ENCODE measurements at places on chromosomes 11 and 22.

GRCh38 chr11:69204941-69205742 is 49.4 kb downstream of the SMIM38 start:
- DNase-seq = no peak

DNA sequence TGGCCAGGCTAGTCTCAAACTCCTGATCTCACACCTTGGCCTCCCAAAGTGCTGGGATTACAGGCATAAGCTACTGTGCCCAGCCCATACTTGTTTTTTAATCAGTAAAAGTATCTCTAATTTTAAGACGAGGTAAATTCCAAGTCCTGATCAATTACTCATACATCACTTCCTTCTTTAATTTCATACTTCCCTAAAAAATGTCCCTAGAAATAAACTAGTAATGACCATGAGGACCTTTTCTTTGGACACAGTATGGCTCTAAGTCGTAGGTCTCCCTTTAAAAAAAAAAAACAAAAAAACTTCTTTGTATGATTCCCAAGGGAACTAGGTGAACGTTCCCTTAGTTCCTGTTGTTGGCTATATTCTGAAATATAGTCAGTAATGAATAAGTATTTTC is 29.8 kb downstream of the NUP98 start:
- no peak for DNase-seq

GRCh38 chr11:104206936-104207335 is 43.0 kb upstream of the PDGFD start:
- DNase-seq = no peak

DNA sequence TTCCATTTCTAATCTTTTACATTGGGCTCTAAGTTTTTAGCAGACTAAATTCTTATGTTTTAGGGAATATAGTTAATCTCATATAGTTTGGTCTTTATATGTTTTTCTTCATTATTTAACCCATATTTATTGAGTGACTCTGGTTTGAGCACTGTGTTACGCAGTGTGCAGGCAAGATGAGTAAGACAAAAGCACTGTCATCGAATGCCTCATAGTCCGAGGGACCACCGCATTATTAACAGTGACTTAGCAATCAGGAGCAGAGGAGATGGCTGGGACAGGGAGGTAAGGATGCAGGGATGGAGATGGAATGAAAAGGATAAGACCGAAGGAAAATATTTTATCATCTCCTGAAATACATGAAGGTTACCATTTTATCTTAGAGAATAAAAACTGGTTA is 65.2 kb upstream of the CTSC start:
- no peak for DNase-seq

- DNase-seq = no peak
Measured at GRCh38 chr11:111301004-111301841, 2.9 kb downstream of the POU2AF3 start.

GRCh38 chr11:39571081-39571480 is 1888.4 kb downstream of the LRRC4C start:
- DNase-seq = no peak

- DNase-seq = no peak
Measured at GRCh38 chr11:100141201-100141600, 545.9 kb upstream of the ARHGAP42 start.

- no peak for DNase-seq
Measured at GRCh38 chr11:67266449-67267187, at the start of gene GRK2. TSS of gene GRK2 (plus strand) at chr11:67266473. CDS start at chr11:67266700, 227 bp downstream.

GRCh38 chr11:17395978-17396377 is 7.5 kb upstream of the KCNJ11 start:
- DNase-seq = no peak

DNA sequence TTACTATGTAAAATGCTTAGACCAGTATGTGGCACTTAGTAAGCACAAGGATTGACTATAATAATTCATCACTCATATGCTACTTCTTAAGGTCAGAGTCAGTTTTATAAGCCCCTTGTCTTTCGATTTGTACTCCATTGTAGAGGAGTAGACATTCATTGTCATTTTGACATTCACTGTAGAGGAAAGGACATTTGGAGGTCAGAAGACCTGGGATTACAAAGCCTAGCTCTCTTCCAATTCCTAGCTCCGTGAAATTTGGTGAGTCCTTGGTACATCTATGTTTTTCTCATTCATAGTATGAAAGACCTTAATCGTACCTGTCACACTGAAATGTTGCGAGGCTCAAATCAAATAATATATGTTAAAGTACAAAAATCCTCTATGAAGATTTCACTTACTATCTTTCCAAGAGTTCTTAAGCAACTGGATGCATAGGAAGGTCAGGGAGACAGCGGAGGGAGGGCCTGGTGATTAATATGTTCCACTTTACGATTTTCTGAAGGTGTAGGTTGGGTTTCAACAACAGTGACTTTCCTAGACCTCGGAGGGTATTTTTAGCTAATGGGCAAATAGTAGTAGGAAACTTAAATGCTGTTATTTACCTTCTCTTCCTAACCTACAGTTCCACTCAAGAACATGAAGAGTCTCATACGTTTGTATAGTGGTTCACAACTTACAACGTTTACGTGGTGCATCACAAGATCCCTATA is 1.4 kb upstream of the EMSY start:
- DNase-seq = no peak

- DNase-seq = no peak
Measured at GRCh38 chr11:8138526-8138925, 30.3 kb downstream of the RIC3 start.

GRCh38 chr22:26673486-26673885 is 16.1 kb downstream of the MIAT start:
- DNase-seq = no peak

- peak; percentile 67 for DNase-seq
Measured at GRCh38 chr22:22787786-22788459, 99.7 kb upstream of the IGLL5 start.

GRCh38 chr11:72233773-72234513 is 9.4 kb downstream of the INPPL1 start:
- DNase-seq = no peak

GRCh38 chr22:42646569-42647525 is 2.3 kb downstream of the CYB5R3 start:
- no peak for DNase-seq

DNA sequence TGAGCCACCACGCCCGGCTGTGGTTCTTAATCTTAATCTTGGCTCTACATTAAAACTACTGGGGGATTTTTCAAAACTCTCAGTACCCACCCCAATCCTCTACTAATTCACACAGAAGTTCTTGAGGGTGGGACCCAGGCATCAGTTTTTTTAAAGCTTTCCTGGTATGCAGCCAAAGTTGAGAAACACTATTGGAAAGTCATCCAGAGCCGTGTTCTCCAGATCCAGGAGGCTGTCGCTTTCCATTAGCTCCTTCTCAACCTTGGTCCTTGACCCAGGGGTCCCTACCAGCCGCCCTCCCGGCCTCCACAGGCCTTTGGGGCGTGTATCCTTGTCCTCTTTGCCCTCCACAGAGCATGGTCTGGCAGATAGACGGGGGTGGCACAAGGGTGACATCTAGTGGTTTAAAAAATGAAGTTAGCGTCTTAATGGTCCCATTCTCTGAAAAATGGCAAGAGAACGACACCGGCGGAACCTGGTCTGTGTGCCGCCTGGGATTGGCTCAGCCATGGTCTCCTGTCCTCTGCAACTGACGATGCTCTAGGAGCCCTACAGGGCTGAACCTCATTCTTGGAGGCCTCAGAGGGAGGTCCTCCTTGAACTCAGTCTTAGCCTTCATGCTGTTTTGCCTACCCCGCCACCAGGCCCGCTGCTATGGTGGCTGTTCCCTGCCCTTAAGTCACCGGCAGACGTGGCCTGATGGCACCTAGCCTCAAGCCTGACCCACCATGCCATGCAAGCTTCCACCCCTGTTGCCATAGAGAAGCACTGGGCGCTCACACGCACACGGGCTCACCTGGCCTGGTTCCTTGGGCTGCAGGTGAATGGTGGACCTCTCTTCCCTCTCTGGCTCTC is 152.0 kb upstream of the SYN3 start:
- peak; percentile 4 for DNase-seq

- DNase-seq = no peak
Measured at GRCh38 chr22:50004918-50005317, 7.6 kb downstream of the IL17REL start.

DNA sequence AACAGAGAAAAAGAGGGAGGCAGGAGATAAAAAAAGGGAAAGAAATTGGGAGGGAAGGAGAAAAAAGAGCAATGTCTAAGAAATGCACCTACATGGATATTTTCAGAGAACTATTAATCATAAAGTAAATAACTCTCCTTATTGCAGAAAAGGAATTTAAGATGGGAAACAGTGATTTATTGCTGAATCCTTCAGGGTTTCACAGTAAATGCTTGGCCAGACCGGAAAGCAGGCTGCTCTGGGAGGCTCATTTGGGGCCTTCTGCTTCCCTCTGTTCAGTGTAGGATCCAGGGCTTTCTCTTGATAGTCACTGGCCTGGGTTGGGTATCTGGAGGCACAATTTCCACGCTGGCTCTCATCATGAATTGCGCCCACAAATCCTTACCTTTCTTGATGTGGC is 324.3 kb upstream of the SORL1-AS1 start:
- DNase-seq = no peak

DNA sequence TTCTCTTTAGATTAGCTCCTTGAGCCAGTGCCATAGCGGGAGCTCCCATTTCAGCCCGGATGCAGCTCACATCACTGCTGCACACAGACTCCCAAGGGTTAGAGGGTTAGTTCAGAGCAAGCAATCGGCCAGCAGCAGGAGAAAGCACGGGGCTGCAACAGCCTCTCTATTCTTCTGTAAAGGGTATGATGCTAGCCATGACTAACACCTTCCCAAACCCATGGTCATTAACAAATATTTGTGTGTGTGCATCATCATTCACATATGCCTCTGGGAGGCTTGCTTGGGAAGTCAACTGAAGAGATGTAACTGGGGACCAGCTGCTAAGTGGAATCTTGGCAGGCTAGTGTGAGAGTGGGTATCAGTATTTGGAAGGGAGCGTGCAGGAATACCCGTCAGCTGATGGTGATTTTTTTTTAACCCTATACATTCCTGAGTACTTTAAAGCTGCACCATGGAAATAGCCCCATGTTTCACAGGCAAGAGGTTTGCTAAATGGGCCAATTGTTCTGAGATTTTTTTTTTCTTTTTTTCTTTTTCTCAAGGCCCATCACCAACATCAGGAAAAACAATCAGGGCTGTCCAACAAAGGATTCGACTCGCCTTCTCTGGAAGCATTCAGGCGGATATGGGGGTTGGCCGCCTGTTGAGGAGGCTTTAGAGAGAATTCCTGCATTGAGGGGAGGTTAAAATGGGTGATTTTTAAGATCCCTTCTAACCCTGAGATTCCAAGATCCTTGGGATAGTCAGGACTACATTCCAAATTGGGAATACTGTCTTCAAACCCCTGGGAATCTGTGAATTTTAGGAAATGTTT is 33.2 kb upstream of the CCDC89 start:
- DNase-seq = no peak

GRCh38 chr22:23282089-23282501 is 101.8 kb downstream of the BCR start:
- no peak for DNase-seq

- DNase-seq = no peak
Measured at GRCh38 chr22:22408731-22409696, 99.5 kb downstream of the ZNF280B start.

DNA sequence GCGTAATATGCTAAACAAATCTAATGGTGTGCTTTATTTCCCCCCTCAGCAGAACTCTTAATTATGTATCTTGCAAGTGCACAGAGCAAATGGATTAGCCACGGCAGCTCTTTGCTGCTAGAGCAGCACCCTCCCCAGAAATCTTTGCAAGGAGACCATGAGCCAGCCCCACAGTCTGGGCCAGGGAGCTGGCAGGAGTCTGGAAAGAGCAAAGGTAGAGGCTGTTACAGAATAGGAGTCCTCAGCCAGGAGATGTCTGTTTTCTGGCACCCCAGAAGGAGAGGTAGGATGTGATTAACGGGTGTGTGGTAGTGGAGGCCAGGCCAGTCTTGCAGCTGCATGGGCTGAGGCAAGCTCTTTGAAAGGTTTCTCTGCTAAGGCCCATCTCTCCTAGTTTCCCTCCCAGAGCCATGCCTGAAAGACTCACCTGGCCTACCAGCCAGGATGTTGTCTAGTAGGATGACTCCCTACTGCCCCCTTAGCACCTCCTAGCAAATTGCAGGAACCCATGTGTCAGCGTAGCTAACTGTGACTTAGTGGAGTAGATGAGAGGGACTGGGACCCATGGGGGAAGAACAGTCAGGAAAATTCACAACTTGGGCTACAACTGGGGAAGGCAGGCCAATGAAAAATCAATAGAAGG is 557.2 kb downstream of the BUD13 start:
- DNase-seq = no peak

DNA sequence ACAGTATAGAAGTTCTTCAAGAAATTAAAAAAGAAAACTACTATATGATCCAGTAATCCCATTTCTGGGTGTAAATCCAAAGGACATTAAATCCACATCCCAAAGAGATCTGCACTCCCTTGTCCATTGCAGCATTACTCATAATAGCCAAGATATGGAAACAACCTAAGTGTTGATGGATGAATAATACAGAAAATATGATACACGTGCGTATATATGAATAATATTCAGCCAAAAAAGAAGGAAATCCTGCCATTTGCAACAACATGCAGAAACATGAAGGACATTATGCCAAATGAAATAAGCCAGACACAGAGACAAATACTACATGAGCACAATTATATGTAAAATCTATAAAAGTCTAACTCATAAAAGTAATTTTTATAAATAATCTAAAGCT is 306.3 kb upstream of the ANO3 start:
- DNase-seq = no peak

DNA sequence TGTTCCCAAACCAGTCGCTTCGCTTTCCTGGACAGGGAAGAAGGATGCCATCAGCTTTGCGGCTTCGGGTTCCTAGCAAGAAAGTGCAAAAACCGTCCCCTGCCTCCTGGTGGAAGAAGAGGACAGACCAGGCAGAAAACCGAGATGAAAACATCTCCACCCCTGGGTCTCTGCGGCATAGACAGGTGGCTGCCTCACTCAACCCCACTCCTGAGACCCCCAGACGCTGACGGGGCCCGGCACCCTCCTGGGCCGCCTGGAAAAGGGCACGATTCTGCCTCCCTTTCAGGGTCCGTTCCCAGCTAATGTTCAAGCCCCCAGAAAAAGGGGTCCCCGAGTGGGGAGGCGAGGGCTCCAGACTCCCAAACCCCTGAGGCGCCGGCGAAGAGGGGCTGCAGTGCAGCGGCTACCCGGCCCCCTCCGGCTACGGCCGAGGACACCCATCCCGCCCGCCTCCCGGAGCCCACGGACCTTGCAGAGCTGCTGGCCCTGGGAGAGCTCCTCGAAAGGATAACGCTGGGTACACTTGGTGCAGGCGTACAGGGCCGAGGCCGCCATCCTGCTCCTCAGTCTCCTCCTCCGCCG is 569 bp downstream of the FAM76B start:
- peak; percentile 21 for DNase-seq

GRCh38 chr11:76604626-76605241 is 65.8 kb downstream of the LRRC32 start:
- no peak for DNase-seq

GRCh38 chr11:123086305-123086704 is 24.4 kb upstream of the HSPA8 start:
- no peak for DNase-seq

DNA sequence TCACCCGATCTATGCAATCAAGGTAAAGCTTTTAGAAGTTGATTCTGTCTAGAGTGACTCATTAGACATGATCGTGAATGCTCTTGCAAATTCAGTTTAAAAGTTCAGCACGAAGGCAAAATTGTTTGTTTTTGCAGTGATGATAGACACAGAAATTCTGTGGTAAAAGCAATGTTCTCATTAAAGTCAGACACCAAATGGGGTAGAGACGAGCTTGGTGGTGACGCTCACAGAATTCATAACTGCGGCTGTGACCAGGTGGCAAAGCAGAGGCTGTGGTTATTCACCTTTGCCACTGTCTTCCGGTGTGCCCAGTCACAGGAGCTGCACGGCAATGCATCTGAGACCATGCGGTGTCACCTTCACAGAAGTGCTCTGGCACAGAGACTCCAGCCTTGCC is 83.4 kb downstream of the WNT7B start:
- no peak for DNase-seq

Measured in stimulated activated CD4-positive, alpha-beta T cell treated with anti-CD3 and anti-CD28 coated beads, Interleukin-2, amount 100 ng/mL, for 48 hours (primary cell).